ENCODE measurements at places on chromosomes 6 and 20.

DNA sequence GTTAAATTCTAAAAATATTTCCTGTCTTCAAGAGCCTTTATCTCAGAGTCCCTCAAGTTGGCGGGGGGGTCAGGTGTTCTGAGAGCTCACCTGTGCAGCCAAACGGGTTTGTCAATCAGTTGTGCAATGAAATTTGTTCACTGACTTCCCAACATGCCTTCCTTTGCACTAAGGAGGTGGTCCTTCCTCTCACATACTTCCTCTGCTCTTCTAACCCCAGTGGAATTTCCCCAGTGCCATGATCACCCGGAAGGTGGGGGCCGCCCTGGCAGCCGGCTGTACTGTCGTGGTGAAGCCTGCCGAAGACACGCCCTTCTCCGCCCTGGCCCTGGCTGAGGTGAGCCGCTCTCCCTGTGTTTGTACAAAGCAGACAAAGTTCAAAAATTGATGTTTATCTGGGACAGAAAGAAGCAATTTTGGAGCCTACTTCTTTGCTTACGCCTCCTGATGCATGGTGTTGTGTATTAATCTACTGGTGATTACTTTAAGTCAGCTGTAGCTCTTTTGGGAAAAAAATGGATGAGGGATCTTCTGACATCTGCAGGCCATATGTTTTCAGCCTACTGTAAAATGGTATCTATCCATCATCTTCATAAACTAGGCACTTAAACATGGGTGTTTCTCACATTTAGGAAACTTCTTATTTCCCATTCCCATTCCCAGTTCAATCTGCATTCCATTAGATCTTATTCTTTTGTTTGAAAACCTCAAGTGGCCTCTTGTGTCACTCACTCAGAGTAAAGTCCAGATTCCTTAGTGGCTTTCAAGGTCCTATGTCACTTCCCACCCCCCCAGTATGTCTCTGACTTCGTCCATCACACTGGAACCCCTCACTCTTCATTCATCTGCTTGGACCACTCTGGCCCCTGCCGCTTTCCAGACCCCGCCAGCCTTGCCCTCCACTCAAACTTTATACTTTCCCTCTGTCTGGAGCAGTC is 10.1 kb downstream of the ALDH5A1 start:
- no peak for DNase-seq

GRCh38 chr20:62239278-62239879 is 1.1 kb downstream of the OSBPL2 start:
- no peak for DNase-seq

- DNase-seq, result no peak
Measured at GRCh38 chr6:150298676-150299075, 70.1 kb upstream of the IYD start.

GRCh38 chr20:32651537-32651936 is 22.2 kb downstream of the C20orf203 start:
- DNase-seq, result no peak

GRCh38 chr20:58374027-58374850 is 14.8 kb upstream of the VAPB start:
- DNase-seq, result no peak

DNA sequence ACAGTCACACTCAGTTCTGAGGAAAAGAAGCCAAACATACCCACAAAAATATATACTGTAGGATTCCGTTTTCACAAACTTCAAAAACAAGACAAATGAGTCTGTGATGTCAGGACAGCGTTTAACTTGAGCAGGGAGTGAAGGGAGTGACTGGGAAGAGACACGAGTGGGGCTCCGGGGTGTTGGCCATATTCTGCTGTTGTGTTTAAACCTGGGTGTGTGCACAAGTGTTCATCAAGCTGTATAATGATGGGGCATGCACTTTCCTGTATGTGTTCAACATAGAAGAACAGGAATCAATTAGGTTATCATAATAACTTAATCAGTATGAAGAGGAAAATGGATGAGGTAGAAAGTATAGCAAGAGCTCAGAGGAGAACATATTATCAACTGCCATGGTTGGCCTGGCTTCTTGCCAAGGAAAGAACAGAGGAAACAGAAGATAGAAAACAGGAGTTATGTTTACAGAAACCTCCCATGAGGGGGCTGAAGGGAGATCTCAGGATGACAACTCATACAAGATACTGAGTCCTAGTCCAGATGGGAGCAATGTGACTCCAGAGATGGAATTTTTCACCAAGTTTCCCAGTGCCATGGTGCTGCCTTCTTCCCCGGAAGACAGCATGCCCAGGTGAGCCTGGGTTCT is 15.1 kb upstream of the AFDN start:
- DNase-seq, result no peak

DNA sequence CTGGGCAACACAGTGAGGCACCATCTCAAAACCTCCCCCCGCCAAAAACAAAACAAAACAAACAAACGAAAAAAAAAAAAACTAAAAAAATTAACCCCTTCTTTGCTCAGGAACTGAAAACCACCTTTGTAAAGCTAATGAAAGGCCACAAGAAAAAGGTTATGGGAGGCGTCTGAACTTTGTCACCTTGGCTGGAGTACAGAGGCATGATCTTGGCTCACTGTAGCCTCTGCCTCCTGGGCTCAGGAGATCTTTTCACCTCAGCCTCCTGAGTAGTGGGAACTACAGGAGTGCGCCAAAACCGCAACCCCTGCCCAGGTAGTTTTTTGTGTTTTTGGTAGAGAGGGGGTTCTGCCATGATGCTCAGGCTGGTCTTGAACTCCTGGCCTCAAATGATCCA is 337.9 kb downstream of the TBC1D32 start:
- no peak for DNase-seq

DNA sequence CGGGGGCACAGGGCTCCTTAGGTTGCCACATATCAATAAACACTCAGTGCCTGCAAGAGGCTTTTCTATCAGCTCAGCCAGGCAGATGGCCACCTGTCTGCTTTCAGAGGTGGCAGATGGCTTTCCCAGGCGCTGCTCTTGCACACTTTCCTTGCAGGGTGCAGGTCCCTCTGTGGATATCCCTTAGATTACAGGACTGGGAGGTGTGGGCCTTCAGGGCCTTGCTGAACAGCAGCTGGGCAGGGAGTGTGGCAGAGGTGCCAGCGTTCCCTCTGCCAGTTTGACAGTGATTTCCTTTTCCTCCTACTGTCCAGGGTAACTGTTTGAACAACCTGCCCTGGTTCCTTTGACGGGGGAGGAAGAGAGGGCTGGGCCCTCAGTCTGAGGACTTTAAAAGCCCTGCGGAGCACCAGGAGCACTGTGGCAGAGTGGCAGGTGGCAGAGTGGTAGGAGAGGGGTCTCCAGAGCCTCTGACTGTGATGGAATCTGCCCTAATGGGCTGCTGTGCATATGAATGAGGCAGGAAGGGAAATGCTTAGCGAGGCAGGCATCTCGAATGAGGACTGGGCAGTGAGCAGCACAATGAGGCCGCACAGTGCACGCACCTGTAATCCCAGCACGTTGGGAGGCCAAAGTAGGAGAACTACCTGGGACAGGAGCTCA is 34.2 kb downstream of the ABHD12 start:
- DNase-seq, result no peak

GRCh38 chr6:149318581-149319286 is 1.2 kb downstream of the TAB2 start:
- DNase-seq, result no peak

DNA sequence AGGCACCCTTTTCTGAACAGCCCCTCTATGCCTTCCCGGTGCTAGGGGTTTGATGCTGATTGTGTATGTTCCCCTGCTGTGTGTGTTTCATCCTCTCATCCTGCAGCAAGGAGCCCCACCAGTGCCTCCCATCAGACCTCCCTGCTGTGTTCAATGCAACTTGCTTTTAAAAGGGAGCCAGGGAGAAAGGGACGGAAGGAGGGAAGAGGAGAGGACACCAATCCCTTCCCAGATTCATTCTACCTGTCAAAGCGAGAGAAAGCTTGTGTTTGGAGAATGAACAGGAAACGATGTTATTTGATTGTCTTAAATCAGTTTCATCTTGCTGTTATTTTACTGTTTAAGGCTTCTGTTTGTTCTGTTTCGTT is 259.2 kb downstream of the ADGB start:
- no peak for DNase-seq

GRCh38 chr6:15804164-15805154 is 141.6 kb upstream of the DTNBP1 start:
- no peak for DNase-seq
